ENCODE measurements at places on chromosomes 12 and 14.

GRCh38 chr14:43003845-43004244, 1397.2 kb downstream of the LRFN5 start:
- no peaks in the 10 kb centered on the region for H3K4me1 ChIP-seq
- no peak overlapping the region for H3K27ac ChIP-seq
- H3K27me3 ChIP-seq = no peaks in the 10 kb centered on the region
- H3K36me3 ChIP-seq = peaks cover 4% of the 10 kb centered on the region

GRCh38 chr14:42224053-42224888, 617.6 kb downstream of the LRFN5 start:
- DNase-seq = peak; percentile 18
- no peaks in the 10 kb centered on the region for H3K27me3 ChIP-seq
- no peak overlapping the region for H3K27ac ChIP-seq
- H3K4me3 ChIP-seq = no peak overlapping the region
- peaks cover 23% of the 10 kb centered on the region for H3K4me1 ChIP-seq

GRCh38 chr14:88521818-88522217, 33.0 kb downstream of the PTPN21 start:
- DNase-seq = peak; percentile 20
- H3K36me3 ChIP-seq = peaks cover 20% of the 10 kb centered on the region
- H3K27ac ChIP-seq = peak overlapping the region; percentile 80
- peaks cover 45% of the 10 kb centered on the region for H3K4me1 ChIP-seq
- no peaks in the 10 kb centered on the region for H3K27me3 ChIP-seq
- H3K4me3 ChIP-seq = no peak overlapping the region

DNA sequence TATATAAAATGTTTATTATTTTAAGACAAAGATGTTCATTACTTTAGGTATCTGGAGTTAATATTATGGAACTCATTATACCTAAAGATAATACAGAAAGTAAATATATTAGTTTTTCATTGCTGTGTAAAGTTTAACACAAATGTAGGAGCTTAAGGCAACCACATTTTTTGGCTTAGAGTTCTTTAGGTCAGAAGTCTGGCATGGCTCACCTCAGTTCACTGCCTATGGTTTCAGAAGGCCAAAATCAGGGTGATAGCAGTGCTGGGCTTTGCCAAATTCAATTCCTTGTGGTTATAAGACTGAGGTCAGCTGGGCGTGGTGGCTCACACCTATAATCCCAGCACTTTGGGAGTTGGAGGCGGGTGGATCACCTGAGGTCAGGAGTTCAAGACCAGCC, 35.5 kb upstream of the PRPF39 start:
- no peaks in the 10 kb centered on the region for H3K4me1 ChIP-seq
- no peak for DNase-seq
- no peak overlapping the region for H3K4me3 ChIP-seq
- no peaks in the 10 kb centered on the region for H3K27me3 ChIP-seq
- H3K27ac ChIP-seq = no peak overlapping the region
- H3K36me3 ChIP-seq = no peaks in the 10 kb centered on the region

GRCh38 chr14:104594310-104595046, 10.1 kb downstream of the TMEM179 start:
- no peaks in the 10 kb centered on the region for H3K36me3 ChIP-seq
- H3K4me1 ChIP-seq = peaks cover 7% of the 10 kb centered on the region
- H3K4me3 ChIP-seq = no peak overlapping the region
- no peak for DNase-seq
- peaks cover 24% of the 10 kb centered on the region for H3K27me3 ChIP-seq

GRCh38 chr14:21440859-21441258, 15.1 kb downstream of the CHD8 start:
- DNase-seq = no peak
- no peak overlapping the region for H3K4me3 ChIP-seq
- H3K4me1 ChIP-seq = peaks cover 13% of the 10 kb centered on the region
- H3K27me3 ChIP-seq = no peaks in the 10 kb centered on the region
- H3K27ac ChIP-seq = no peak overlapping the region

GRCh38 chr14:31613188-31613587, 52.0 kb downstream of the NUBPL start:
- no peaks in the 10 kb centered on the region for H3K27me3 ChIP-seq
- 0 out of 2 replicates have a peak, but pooled peaks cover 6% of the 10 kb centered on the region for H3K36me3 ChIP-seq
- no peak for DNase-seq
- no peak overlapping the region for H3K27ac ChIP-seq
- no peaks in the 10 kb centered on the region for H3K4me1 ChIP-seq
- H3K4me3 ChIP-seq = no peak overlapping the region

Data from HFFc6 (cell line).